Activated CD4-positive, alpha-beta T cell treated with anti-CD3 and anti-CD28 coated beads, Interleukin-2, amount 10 ng/mL, durations not matched to agents 24 days and 14 days (primary cell): ENCODE measurements at places on chromosomes 5 and 9. TPM values are rescaled to one million over a fixed set of nuclear protein-coding genes. Genes with fewer than 3 reads are reported as not detected.

Gene TMEM171
- total RNA-seq, result not detected in 2 replicates

Gene SEMA5A
- not detected in 2 replicates for total RNA-seq

Gene GAS1
- total RNA-seq, result 0.14 TPM in 2 replicates

Gene GIN1
- total RNA-seq, result 7.5 and 12.1 TPM in 2 replicates

Gene GNA14
- total RNA-seq, result not detected in 2 replicates

Gene GFRA3
- total RNA-seq, result not detected in 2 replicates

Gene FBLL1
- total RNA-seq, result not detected in 2 replicates

Gene MSX2
- not detected in 2 replicates for total RNA-seq

Gene TMC1
- not detected in 2 replicates for total RNA-seq

Gene ROPN1L
- total RNA-seq, result not detected in 2 replicates

Gene EQTN
- total RNA-seq, result not detected in 2 replicates

- no peak for DNase-seq
Measured at GRCh38 chr5:178902849-178903248, 7.1 kb downstream of the ZFP2 start.

- no peak for DNase-seq
Measured at GRCh38 chr5:54135042-54135441, 175.3 kb downstream of the ARL15 start.

GRCh38 chr5:79237740-79238560, 2.0 kb downstream of the JMY start:
- DNase-seq, result no peak

GRCh38 chr5:143263272-143263810, 140.1 kb downstream of the NR3C1 start:
- no peak for DNase-seq

DNA sequence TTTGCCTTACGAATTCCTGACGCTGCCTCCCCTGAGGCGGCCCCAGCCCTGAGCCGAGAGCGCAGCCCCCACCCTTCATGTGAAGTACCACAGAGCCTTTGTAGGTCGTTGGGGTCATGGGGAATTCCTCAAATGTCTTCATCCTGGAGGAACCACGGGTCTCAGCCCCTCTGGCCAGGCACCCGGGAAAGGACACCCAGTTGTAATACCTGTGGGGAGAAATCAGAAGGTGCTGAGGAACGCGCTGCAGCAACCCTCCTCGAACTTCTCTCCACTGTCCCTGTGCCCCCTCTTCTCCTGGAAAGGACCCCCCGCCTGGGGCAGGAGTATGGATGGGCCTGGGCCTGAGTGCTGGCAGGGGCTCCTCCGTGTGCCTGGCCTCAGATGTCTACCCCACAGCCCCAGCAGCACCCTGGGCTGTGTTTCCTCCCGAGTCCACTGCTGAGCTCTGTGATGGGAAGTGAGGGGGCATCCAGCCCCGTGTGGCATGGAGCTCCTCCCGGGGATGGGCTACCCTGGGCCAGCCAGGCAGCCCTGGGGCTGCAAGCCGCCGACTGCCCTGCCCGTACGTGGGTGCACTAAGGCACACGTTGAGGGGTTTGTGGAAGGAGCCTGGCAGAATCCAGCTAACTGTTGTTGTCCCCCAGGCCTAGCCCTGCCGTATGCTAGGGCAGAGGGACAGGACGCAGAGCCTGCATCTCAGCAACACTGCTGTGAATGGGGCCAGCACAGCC, 18.7 kb upstream of the SCGB3A1 start:
- no peak for DNase-seq

DNA sequence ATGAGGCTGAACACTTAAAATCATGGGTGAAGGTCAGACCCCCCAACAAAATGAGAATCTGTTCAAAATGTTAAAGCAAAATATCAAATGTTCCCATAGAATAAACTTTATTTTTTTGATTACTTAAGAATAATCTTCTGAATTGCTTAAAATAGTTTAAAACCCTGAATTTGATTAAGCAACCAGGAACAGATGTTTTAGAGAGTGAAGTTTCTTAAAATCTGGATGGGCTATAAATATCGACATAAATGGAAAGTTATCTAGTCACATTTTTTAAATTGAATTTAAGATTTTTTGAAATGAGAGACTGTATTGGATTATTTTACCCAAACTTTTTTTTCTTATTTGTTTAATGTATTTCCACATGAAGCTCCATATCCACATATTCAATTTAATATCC, 98.5 kb downstream of the ADAMTS12 start:
- no peak for DNase-seq

GRCh38 chr9:79471580-79472543, 99.9 kb upstream of the TLE4 start:
- DNase-seq, result no peak

DNA sequence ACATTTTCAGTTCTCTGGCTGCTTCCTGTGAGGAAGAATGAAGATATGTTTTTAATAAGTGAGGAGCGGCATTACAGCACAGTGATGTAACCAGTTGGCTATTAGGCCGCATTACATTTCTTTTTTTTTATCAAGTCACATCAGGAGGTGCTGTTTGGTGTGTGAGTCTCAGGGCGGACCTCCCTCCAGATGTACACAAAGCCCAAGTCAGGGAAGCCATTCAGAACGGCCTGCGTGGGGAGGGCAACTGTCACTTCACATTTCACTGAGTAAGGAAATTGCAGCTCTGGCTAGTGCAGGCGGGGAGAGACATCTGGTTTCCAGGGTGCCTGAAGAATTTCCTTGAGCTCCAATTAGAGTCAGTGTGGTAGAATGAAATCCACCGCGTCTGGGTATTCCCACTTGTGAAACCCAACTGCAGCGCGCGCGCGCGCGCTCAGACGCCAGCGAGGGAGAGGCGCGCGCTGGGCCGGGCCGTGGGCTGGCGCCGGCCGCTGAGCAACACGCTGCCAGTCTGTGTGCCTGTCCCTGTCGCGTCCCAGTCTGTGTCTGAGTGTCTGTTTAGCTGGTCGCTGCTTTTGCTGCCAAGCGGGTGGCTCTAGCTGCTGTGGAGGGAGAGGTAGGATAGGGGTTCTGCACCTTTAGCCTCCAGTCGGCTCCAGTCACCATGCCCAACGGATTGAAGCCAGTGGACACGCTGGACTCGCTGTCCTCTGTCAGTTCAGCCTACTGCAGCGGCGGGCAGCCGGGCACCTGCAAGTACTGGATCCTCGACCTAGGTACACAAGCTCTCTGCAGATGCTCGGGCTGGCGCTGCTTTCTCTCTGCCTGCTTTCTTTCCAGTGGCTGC, 140.8 kb upstream of the OTULINL start:
- no peak for DNase-seq

DNA sequence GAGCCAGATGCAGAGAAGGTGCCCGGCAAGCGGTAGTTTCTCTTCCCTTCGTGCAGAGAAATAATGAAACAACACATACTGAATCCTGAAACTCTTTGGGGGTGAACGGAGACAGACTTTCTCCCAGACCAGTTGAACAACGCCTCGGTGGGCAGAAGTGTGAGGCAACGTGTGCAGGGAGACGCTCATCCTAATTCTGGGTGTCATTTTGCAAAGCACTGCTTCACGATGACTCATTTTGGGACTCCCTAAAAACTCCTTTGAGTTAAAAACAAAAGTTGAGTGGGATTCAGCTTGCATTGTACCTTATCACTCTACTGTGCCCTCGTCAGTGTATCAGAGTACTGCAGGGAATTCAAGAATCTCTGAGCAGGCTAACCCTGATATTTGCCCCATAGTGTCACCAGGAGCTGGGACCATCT, 3.5 kb upstream of the NEK6 start:
- DNase-seq, result peak; percentile 70

- DNase-seq, result no peak
Measured at GRCh38 chr9:77999231-77999631, 32.4 kb downstream of the GNAQ start.

DNA sequence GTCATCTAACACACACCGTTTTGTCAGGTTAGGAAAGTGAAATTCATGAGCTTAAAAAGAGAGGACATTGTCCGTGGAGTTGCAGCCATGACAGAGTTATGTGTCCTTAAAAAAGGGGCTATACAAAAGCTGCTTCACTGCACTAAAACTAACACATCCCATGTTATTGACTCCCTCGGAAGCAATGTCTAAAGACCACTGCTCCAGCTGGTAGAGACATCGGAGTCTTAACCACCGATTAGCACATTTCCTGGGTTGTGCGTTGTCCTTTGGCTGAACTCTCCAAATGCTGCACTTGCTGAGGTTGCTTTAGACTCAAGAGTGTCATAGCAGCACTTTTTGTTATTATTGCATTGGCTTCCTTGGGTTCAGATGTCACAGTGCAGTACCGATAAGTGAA, 128.3 kb upstream of the C9orf72 start:
- no peak for DNase-seq

DNA sequence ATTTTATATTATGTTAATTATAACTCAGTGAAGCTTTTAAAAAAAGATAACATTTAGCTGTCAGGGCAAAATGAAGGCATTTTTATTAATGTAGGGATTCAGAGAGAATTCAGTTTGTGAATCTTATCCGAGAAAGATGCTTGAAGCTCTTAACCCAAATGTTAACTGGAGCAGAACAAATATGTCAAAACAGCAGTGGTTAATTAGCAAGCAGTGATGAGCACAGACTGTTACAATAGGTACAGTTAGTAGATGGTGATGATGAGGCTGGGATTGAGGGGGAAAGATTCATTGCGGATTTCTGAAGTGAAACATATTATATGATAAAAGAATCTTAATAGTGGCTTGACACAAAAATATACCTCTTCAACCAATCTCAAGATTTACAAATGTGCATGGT, 356.7 kb downstream of the DIRAS2 start:
- no peak for DNase-seq

DNA sequence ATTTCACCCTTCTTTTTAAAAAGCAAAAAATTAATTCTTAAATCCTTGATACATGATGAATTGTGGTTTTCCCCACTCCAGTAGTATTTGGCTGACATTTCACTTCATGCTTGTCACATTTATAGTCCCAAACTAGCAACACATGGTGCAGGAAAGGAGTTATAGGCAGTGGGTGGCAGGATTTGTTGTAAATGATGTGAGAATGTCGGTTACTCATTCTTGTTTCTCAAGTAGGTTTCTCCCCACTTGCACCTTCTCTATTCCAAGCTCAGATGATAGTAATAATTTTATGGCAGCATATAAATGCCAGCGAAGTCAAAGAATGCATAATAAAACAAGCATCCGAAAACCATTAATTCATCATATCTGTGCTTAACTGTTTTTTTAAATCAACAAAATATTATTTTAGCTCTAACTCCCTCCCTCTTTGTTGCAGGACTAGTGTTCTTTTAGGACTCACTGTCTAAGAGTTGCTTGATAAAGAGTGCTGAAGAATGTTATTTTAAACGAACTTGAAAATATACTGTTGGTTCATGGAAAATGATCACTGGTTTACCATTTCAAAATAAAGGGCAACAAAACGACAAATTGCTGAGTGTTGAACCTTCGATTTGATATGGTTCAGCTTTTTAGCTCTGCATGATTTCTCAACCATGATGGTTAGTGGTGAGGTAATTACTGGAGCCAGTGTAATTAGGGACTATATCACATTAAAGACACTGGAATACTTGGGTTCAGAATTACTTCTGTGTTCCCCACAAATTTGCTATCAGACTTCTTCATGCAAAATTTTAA, 88.1 kb upstream of the ADAMTSL1 start:
- no peak for DNase-seq

GRCh38 chr5:29498412-29498811, 1695.1 kb upstream of the CDH6 start:
- DNase-seq, result no peak

- no peak for DNase-seq
Measured at GRCh38 chr9:21983561-21983935, 10.6 kb downstream of the CDKN2A start.

- no peak for DNase-seq
Measured at GRCh38 chr9:127360829-127361228, 36.1 kb upstream of the SLC2A8 start.

GRCh38 chr9:121183666-121184423, 17.8 kb downstream of the RAB14 start:
- DNase-seq, result no peak

- DNase-seq, result no peak
Measured at GRCh38 chr5:127924606-127925005, 159.0 kb upstream of the SLC12A2 start.

DNA sequence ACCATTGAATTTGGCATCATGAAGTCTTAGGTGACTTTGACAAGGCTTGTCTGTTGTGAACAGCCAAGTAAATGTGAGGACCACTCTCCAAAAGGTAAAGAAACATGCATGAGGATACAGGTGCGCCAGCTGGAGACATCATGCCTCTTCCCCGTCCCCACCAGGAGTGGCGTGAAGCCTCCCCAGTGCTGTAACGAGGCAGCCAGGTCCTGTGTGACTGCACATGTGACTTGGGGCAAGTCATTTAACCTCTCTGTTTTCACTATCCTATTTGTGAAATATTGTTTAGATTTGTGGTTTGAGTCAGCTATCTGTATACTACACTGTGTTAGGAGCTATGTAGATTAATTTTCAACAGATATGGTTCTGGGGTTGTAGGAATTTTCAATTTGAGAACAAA, 65.0 kb downstream of the DOCK8 start:
- DNase-seq, result peak; percentile 64

DNA sequence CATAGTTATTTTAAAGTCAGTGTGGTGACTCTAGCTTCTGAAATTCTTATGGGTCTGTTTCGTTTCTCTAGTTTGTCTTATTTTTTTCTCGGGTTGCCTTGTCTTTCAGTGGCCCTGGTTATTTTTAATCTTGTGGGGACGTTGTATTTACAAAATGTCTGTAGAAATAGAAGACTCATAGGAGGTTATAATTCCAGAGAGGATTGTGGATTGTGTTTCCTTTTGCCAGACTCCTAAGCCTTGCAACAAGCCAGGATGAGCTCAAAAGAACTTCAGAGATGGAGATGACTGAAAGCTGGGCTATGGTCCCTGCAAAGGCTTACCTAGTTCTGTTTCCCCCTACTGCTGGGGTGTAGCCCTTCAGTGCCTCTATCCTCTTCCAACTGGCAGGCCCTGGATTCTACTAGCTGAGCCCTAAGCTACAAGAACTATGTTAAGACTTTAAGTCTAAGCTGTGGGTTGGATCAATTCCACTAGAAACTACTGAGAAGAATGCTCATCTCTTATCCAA, 32.2 kb upstream of the LECT2 start:
- no peak for DNase-seq

DNA sequence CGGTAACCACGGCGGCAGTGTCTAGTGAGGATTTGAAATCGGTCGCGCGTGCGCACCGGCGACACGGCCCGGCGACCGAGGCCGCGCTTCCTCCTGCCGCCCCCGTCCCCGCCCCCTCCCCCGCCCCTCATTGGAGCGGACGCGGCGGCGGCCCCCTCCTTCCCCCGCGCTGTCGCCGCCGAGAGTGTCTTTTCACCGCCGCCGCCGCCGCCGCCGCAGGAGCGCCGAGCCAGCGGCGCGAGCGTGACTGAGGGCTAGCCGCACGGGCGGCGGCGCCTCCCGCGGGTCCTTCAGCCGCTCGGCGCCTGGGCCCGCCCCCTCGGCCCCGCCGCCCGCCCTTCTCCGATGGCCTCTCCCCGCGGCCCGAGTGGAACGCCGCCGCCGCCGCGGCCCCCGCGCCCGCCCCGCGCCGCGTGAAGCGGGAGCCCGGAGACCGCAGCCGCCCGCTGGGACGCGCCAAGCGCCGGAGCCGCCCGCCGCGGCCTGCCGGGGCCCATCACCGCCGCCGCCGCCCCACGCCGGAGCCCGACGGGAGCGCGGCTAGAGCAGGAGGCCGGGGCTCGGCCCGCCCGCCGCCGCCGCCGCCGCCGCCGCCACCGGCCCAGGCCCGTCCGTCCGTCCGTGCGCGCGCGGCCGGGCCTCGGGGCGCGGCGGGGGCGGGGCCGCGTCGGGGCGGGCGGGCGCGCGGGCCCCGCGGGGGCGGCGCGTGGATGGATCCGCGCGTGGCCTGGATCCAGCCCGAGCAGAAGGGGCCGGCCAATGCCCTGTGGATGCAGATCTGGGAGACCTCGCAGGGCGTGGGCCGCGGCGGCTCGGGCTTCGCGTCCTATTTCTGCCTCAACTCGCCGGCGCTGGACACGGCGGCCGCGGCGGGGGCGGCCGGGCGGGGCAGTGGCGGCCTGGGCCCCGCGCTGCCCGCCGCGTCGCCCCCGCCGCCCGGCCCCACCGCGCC, at the start of gene TENT4A:
Gene TENT4A, plus strand, starts transcription at position 159 of the 952 bp plus-strand sequence. Its CDS starts 552 bp downstream, at position 711.
- DNase-seq, result peak; percentile 77
